CD4-positive, alpha-beta T cell treated with Interleukin-6 for 4 hours (primary cell): ENCODE measurements at places on chromosomes 4 and X.

- no peak for DNase-seq
Observed at GRCh38 chrX:114798907-114799306, 215.0 kb downstream of the HTR2C start.

GRCh38 chr4:144597171-144597570 lies 48.8 kb upstream of the HHIP start:
- no peak for DNase-seq

DNA sequence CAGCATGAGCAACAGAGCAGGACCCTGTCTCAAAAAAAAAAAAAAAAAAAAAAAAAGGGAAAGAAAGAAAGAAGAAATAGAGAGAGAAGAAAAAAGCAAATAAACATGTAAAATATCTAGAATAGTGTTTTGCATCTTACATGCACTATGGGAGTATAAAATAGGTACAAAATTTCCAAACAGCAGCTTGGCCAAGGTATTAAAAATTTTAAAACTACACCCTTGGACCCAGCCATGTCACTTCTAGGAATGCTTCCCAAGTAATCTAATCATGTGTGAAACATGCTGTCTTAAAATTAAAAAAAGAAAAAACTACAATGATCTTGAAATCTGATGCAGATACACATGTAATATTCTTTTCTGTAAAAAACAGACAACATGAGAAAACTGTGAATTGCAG lies 21.6 kb downstream of the IRF2 start:
- no peak for DNase-seq

- no peak for DNase-seq
Observed at GRCh38 chr4:41000356-41000755, 214.0 kb downstream of the APBB2 start.

DNA sequence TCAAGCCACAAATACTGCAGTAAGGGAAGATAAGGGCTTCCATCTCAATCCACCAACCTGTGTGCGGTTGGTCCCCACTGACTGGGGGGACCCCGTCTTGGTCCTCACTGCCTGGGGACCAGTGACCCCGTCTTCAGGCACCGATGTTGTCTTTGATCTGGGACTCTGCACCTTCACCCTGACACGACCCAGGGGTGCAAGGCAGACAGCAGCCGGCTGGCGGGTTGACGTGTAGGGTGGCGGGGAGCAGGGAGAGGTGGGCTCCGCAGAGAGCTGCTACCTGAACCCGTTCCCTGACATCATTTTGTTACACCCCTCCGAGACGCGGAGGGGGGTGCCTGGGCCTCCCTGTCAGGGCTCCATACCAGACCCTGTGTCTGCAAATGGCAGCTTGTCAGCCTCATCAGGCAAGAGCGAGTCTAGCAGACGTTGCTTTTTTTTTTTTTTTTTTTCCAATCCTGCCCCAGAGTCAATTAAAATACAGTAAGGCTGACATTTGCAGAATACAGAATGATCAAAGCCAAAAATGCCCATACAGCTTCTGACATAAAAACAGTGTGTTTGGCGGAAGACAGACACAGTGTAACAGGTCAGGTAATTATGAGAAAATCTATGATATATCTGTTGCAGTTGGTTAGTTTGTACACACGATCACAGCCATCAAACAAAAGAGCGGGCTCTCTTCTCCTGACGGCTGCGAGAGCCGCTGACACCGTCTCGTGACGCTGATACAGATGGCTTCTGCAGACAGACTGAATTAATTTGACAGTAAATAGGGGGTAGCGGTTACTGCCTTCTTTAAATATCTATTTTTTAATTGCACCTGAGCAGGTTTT lies 118.6 kb downstream of the CRLF2 start:
- no peak for DNase-seq
